ENCODE measurements at places on chromosomes 7 and 10.

DNA sequence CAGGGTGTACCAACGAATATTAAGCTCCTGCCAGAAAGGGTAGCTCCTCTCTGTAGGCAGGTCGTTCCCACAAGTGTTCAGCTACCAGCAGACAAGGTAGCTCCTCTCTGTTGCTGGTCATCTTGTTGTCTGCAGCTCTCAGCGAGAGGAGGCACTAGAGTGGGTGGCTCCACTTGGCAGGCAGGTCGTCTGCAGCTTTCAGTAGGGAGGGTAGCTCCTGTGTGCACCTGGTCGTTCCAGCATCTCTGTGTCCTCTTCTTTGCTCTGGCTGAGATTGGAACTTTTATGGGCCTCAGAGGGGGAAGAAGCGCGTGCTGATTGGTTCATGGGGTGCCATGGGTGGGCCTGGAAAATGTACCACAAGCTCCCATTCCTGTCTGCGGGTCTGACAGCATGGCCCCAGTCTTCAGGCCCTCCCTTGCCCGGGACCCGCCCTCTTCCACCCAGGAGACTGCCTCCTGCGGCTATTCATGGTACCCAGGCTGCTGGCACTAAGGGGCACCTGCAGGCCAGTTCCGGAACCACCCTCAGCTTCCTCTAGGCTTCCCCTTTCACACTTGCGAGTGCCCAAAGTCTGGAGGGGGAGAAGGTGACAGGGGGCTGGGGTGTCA lies 63.9 kb upstream of the CACNA2D1 start:
- DNase-seq: no peak

GRCh38 chr7:87001214-87001613 lies 58.2 kb downstream of the ELAPOR2 start:
- no peak for DNase-seq

- no peak for DNase-seq
Observed at GRCh38 chr7:151838072-151838471, 38.8 kb downstream of the PRKAG2 start.

DNA sequence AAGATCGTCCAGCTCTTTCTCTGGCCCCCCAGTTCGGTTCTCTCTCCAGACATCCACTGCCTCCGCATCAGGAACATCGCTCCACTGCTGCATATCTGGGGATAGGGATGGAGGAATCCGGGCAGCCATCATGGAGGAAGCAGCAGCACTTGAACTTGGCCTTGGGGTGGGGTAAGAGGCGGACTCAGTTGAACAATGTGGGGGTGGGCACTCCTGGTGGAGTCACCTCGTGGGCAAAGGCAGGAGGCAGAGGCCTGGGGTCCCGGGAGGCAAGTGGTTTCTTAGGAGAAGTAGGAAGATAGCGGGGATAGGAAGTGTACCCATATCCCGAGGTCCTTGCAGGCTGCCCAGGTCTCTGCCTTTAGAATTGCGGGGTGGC lies 98.3 kb downstream of the CHST15 start:
- no peak for DNase-seq

- DNase-seq: no peak
Observed at GRCh38 chr7:154684666-154685563, 318.0 kb downstream of the PAXIP1 start.

GRCh38 chr10:132274581-132274980 lies 33.2 kb downstream of the STK32C start:
- DNase-seq: no peak

GRCh38 chr7:69002416-69002815 lies 595.9 kb upstream of the AUTS2 start:
- no peak for DNase-seq

DNA sequence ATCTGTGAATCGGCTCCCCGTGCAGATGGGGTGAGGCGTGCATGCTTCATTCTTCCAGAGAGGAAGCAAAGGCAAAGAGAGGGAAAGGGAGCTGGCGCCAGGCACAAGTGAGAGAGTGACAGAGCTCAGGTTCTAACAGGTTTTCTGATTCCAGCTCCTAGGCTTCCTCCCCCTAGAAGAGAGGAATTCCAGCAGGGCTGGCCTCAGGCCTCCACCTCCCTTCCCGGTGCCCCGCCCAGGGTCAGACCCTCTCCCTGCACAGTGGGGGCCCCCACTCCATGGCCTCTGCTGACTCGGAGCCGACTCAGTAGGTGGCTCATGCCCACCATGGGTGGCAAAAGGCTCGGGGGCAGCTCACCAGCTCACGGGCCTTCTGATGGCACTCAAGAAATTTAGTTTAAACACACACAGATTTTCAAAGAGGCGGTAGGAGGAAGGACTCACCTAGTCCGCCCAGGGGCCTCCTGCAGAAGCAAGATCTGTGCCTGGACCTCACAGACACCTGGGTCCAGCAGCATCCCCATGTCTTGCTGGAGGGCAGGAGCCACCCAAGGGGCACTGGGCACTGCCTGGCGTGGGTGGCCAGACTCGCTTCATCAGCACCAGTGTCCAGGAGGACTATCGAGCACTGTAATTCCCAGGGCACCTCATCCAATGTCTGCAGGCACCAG lies 183.5 kb downstream of the MAD1L1 start:
- DNase-seq: no peak

- no peak for DNase-seq
Observed at GRCh38 chr10:49618821-49619220, 5.0 kb downstream of the CHAT start.

- DNase-seq: no peak
Observed at GRCh38 chr10:98262571-98262970, 5.4 kb downstream of the LOXL4 start.

- no peak for DNase-seq
Observed at GRCh38 chr10:49212783-49213182, 24.6 kb upstream of the TMEM273 start.

GRCh38 chr10:22010973-22011408 lies 7.5 kb upstream of the DNAJC1 start:
- no peak for DNase-seq

GRCh38 chr7:39501358-39501757 lies 64.8 kb upstream of the YAE1 start:
- DNase-seq: no peak

DNA sequence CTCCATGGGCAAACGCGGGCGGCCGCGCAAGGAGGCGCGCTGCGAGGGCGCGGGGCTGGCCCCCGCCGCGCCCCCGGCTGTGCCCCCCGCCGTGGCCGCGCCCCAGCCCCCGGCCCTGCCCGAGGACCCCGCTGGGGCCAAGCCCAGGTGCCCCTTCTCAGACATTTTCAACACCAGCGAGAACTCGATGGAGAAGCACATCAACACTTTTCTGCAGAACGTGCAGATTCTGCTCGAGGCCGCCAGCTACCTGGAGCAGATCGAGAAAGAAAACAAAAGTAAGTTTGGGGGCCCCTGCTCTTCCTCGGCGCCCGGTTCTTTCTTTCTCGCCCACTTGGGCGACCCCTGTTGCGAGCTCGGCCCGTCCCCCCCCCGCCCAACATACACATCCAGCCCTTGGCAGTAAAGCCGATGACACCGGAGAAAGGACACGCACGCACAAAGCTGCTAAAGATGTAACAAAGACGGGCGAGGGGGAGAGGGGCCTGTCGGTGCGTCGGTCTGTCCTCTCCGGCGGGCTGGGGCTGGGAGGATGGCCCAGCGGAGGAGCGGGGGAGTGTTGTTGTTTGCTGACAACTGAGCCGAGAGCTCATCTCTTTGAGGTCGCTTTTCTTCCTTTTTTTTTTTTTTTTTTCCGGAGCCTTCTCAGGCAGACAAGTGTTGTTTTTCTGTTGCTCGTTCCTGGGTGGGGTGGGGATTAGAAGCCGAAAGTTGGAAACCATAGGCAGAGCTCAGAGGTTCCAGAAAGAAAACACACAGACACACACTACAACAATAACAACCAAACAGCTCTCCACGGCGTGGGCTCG lies 604 bp downstream of the MXI1 start:
- DNase-seq: peak; percentile 32

DNA sequence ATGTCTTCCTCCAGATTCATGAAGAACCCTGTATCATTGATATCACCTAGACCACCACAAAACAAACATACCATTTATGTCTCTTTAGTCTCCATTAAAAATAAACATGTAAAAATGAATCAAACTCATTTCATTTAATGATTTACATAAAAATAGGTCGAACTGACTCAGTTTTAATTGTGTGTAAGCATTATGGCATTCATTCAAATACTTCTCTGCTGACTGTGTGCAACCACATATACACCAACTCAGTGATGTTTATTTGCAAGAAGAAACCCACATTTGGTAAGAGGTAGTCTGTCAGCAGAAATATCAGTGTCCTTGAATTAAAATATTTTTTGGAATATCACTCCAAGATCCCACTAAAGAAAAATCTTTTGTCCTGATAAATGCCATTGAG lies 30.5 kb downstream of the ABCB1 start:
- DNase-seq: no peak

DNA sequence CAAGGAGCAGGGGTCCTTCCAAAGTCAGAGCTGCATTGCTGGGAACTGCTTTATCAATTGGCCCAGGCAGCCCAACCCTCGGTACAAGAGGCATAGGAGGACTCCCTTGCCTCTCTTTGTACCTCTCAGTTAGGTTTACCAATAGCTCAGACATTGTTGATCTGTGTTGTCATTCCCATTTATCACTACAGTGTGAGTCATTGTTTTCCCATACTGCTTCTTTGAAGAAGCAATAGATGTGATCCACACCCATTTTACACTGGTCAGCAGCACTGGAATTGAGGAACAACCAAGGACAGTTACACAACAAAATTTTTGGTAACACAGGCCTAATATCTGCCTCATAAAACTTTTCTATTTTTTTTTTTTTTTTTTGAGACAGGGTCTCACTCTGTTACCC lies 307.2 kb downstream of the SNX13 start:
- no peak for DNase-seq

DNA sequence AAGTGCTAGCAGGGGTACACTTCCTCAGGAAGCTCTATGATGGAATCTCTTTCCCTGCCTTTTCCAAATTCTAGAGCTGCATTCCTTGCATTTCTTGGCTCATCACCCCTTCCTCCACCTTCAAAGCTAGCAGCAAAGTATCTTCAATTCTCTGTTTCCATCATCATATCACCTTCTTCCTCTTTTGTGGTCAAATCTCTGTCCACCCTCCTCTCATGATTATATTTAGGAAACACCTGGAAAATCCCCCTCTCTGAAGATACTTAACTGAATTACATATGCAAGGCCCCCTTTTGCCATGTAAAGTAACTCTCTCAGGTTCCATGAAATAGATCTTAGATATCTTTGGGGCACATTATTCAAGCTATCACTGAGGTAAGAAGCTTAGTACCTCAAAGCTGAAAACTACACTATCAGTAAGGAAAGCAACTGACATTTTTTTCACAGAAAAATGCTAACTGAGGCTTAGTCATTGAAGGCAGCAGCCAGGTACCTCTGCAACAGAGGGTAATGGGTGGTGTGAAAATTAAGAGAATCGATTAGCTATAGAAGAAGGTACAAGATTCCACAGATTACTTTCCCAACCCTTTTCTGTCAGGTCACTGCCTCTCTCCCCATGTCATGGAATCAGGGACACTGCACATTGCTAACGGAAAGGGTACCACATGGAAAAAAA lies 197.3 kb downstream of the MACC1 start:
- no peak for DNase-seq

GRCh38 chr7:127705461-127705959 lies 53.5 kb downstream of the SND1 start:
- no peak for DNase-seq

All from activated CD4-positive, alpha-beta T cell treated with anti-CD3 and anti-CD28 coated beads, Interleukin-2, amount 50 U/mL, for 4 hours (primary cell).